Lower leg skin (tissue), 4 donors: ENCODE measurements at places on chromosomes 5 and 9. TPM values are rescaled to one million over a fixed set of nuclear protein-coding genes. Genes with fewer than 3 reads are reported as not detected.

FOXD4L4 gene
- not detected for total RNA-seq

SEMA5A gene
- 21.3 TPM for total RNA-seq

GRCh38 chr5:59792983-59793585, 100.4 kb downstream of the PDE4D start:
- no peak for DNase-seq

GRCh38 chr9:81737871-81738507, 48.6 kb upstream of the TLE1 start:
- no peak for DNase-seq

DNA sequence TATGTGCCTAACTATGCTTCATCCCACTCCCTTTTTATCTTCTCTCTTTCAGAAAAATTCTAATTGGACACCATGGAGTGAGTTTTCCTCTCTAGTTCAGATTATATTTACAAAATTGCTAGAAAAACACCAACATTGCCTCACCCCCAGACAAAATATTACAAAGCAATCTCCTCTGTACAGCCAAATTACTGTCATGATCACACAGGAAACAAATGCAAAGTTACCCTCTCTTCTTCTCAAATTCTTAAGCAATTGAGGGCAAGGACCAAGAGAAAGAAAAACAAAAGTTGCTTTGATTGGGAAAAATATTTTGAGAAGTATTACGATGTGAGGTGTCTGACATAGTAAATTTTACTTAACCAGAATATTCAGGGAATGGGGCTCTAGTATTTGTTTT, 30.8 kb upstream of the ABCA1 start:
- no peak for DNase-seq

GRCh38 chr5:464446-464842, 21.5 kb downstream of the EXOC3 start:
- DNase-seq: peak; percentile 72
